Stimulated activated CD8-positive, alpha-beta memory T cell treated with anti-CD3 and anti-CD28 coated beads, Interleukin-4, amount 100 ng/mL, for 1 hour (primary cell): ENCODE measurements at places on chromosomes 11 and 22.

DNA sequence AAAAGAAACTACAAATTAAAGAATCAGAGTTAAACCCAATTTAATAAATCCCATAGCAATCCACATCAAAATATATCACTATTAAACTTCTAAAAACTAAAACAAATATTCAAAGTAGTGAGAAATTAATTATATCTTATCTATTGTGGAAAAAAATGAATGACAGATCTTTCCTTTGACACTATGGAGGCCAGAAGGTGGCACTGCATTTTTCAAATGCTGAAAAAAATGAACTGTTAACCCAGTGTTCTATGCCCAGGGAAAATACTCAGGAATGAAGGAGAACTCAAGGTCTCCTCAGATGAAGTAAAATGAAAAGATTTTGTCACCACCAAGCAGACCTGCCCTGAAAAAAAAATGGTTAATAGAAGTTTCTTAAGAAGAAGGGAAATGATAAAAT is 27.7 kb downstream of the TYR start:
- DNase-seq = no peak

DNA sequence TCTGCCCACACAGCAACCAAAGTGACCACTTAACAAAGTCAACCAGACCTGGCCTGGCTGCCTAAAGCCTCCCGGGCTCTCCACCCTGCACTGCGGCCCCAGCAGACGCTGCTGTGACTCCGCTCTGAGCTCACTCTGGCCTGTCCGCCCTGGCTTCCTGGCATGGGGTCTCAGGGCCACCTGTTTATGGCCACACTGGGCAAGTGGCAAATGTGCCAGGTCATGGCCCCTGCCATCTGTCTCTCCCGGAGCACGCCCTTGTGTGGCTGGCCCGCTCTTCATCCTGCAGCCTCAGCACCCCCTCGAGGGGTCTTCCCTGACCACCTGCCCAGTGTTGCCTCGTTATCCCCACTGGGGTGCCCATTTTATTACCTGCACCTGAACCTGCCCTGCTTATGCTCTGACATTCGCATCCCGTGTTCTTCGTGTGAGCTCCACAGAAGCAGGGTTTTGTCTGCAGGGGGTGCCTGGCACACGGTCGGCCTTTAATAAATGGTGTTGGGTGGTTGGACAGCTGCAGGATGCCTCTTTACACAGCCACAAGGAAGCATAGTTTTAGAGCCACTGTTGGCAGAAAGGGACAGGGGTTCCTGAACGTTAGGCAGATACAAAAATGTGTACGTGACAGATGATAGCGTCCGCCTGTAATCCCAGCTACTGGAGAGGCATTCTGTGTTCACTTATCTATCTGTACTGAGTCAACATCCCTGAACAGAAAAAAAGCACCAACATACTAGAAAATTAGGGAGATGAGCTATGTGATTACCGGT is 785.6 kb downstream of the TBC1D22A start:
- no peak for DNase-seq

DNA sequence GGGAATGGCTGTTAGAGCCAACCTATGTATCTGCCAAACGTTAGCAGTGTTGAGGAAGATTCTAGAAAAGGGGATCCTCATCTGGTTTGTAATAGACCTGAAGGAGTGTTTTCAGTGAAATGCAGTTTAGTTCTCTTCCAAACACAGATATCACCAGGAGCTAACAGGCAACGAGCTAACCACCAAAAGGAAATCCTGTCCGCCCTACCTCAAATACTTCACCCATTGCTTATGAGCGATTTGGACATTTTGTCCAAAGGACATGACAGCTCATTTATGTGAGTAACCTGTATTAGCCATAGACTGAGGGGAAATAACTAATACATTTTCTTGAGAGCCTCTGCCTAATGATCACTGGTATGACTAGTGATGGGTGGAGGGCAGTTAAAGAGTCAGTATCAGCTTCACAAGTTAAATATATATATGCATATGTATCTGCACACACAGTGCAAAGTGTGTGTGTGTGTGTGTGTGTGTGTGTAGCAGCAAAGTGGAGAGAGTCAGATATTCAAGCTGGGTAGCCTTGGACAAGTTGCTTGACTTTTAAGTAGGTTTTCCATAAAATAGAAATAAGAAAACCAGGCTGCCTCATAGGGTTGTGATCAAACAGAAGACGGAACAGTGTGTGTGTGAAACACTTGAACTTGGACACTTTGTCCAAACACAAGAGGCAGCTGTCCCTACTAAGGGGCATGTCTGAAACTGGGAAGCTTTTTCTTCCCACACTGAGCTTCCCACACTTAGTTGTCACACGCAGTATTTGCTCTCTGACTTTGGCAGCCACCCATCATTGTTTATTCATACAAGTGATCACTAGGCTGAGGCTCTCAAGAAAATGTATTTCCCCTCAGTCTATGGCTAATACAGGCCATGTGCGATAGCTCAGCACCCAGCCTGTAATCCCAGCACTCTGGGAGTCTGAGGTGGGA is 940 bp upstream of the C11orf91 start:
- DNase-seq = no peak

DNA sequence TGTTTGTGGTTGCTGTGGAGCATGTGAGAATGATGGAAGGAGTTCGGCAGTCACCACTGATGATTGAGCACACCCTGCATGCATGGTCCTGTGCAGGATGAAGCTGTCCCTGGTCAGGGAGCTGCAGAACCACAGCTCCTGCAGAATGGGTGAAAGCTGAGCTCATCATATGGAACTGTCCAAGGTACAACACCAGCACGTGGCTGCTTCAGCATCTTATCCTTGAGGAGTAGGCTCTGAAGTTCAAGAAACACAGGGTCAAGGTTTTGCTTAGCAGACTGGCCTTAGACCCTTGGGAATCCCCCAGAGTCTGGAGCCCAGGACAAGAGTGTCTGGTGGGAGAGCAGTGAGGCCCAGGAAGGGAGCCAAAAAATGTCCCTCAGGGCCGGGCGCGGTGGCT is 182.4 kb upstream of the LARGE1 start:
- no peak for DNase-seq

DNA sequence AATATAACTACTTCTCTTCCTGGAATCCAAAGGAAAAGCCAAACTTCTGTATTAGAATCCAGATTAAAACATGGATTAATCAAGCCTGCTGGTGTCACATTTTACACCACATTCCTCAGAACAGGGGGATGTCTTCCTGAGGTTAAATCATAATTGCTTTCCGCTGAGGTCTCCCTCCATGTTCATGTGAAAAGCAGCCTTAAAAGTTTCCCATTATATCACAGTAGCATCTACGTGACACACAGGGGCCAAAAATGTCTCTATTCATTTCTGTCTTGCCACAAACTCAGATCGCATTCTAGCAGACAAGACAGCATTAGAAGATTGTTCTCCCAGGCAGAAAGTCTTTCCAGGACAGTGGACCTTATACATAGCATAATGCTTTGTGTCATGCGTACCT is 788.7 kb downstream of the OPCML start:
- no peak for DNase-seq

- no peak for DNase-seq
Measured at GRCh38 chr11:69640260-69640994, 529 bp upstream of the CCND1 start.

DNA sequence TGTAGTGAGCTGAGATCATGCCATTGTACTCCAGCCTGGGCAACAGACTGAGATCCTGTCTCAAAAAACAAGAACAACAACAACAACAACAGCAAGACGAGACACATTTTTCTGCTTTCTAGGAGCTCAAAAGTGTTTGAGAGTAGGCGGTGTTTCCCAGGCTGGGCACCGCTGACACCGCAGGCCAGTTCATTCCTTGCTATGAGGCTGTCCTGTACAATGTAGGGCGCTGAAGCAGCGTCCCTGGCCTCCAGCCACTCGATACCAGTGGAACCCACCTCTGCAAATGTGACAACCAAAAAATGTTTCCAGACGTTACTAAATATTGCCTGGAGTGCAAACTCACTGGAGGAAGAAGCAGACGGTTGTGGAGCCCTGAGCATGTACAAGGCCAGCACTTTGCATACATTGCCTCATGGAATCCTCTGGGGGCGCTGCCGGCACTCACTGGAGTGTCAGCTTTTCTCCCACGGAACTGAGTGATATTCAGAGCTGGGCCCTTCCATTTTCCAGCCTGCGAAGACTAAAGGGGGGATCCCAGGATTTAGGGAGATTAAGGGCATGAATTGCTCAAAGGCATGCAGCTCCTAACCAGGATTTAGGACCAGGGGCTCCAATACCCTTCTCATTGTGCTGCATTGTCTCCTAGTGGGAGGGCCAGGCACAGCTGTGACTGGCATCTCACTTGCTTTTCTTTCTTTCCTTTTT is 5.8 kb upstream of the MIEF1 start:
- DNase-seq = no peak
